ENCODE measurements at places on chromosomes 5 and 9.

GRCh38 chr5:130836729-130837649, 328.1 kb downstream of the HINT1 start:
- DNase-seq: no peak

GRCh38 chr9:111298111-111298510, 31.9 kb downstream of the OR2K2 start:
- no peak for DNase-seq

- no peak for DNase-seq
These were observed 65.8 kb downstream of the KCTD16 start for GRCh38 chr5:144236499-144236898.

GRCh38 chr9:8924562-8924961, 1125.0 kb upstream of the DMAC1 start:
- no peak for DNase-seq

DNA sequence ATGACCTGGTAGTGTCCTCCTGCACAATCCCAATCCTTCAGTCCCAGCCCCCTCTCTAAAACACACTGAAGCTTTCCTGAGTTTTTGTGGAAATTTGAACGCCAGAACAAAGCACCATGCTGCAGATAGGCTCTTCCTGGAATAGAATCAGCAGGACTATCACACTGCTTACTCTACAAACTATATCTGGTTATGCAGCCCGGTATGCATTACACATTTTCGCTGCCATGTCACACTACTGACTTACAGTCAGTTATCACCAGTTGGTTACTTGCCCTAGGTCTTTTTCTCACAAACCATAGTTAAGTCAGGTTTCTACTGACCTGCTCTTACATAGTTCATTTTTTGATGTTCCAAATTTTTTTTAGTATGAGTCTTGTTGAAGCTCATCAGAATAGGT, 24.9 kb downstream of the PLCXD3 start:
- no peak for DNase-seq

DNA sequence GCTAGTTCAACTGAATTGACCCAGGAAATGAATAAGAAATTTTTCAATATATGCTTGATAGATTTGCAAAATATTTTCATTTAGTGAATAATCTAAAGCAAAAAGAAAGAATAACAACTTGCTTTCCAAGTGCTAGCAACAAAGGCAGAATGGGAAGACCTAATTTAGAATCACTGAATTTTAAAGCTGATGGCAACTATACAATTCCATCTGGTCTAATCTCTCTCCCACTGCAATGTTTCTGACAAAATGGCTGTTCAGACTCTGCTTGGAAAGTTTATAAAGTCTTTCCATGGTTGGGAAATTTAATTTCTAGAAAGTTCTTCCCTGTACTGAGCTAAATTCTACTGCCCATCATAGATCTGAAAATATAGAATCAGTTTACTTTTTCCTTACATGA, 75.7 kb upstream of the ACOT12 start:
- no peak for DNase-seq

DNA sequence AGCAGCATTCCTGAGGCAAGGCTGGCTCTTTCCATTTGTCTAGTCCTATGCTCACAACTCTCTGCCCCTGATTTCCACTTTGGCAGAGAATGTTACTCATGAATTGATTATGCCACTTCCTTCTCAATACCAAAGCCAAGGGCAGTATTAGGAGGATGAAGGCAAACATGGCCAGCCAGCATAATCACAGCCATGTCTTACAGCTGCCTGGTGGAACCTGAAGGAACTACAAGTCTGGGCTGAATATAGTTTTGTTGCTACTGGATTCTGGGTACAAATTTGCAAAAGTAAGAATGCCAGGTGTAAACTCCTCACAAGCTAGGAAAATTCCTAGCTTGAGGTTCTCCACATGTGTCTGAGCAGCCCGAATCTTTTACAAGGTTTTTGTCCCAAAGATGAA, 4.2 kb downstream of the SIL1 start:
- no peak for DNase-seq

DNA sequence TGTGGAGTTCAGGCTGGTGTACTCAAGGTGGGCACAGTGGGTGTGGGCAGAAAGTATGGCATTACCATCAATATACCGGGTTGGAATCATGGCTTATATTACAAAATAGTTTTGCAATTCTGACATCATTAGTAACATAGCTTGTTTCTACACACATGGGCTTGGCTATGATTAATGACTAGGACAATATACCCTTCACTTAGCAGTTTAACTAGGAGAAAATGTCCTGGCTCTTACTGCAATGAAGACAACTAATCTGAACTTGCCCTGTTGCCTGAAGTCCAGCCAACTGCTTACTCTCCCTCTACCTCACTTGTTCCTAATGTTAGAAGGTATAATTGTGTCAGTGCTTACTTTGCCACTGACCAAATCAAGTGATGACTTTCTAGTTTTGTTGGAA, 612.5 kb downstream of the EFNA5 start:
- DNase-seq: no peak

DNA sequence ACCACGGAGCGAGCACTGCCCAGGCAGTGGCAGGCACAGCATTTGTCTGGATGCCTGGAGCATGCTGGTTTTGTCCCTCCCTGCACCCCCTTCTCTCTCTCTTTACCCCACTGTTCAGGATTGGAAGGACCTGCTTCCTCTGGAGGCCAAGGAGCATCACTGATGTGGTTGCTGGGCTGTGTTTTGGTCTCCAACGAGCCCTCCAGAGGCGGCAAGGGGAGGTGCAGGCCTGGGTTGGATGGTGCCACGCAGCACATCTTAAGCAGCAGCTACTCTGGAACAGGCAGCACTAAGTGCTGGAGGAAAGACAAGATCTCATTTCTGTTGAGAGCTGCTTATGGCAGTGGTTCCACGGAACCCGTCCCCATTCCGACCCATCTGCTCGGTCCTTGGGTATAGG, 139.6 kb downstream of the CMYA5 start:
- DNase-seq: no peak

DNA sequence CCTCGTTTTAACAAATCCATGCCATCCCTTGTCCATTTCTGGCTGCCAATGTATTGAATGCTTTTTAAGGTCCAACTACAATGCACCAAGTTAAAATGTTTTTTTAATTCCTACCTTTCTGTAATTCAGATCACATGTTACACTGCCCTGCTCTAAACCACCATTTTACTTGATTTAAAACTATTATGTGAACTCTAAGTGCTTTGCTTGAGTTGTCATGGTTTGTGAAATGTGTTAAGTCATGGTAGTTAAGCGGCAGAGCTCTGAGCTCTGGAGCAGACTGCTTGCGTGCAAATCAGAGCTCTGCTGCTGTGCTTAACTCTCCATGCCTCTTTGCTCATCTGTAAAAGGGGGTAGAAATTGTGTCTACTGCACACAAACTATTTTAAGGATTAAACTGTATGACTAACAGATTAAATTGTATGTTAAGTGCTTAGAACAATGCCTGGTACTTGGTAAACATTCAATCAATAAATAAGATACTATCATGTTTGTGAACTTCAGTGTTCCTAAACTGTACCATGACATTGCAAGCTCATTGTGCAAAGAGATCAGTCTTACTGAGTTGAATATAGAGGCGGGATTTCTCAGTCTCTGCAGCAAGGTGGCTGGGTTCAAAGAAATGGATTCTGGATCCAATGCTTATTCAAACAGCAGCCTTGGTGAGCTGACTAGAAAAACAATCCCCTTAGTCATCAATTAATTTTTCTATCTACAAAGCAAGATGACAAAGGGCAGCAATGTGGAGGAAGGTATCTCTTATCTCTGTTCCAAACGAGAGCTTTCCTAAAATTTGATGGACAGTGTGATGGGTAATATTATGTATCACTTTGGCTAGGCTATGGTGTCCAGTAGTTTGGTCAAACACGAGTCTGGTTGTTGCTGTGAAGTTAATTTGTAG, 16.1 kb upstream of the CMBL start:
- no peak for DNase-seq

DNA sequence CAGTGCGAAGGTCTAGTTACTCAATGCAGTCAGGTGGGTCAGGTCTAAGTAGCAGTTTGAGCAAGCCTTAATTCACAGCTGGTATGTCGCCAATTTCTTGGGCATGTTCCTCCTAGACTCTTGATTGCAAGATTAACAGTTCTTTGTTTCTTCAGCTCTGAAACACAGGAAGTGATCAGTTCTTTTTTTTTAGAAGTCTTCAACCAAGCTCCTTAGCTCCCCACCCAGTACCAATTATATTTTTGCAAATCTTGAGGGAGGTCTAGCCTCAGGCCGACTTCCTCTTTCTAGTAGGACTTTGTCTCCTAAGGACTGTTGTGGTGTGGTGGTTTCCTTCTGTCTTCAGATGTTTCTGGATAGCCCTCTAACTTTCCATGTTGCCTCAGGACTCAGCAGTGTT, 2054.2 kb downstream of the MAT2B start:
- DNase-seq: no peak

- no peak for DNase-seq
These were observed 22.2 kb upstream of the CXCL14 start for GRCh38 chr5:135600971-135601381.

DNA sequence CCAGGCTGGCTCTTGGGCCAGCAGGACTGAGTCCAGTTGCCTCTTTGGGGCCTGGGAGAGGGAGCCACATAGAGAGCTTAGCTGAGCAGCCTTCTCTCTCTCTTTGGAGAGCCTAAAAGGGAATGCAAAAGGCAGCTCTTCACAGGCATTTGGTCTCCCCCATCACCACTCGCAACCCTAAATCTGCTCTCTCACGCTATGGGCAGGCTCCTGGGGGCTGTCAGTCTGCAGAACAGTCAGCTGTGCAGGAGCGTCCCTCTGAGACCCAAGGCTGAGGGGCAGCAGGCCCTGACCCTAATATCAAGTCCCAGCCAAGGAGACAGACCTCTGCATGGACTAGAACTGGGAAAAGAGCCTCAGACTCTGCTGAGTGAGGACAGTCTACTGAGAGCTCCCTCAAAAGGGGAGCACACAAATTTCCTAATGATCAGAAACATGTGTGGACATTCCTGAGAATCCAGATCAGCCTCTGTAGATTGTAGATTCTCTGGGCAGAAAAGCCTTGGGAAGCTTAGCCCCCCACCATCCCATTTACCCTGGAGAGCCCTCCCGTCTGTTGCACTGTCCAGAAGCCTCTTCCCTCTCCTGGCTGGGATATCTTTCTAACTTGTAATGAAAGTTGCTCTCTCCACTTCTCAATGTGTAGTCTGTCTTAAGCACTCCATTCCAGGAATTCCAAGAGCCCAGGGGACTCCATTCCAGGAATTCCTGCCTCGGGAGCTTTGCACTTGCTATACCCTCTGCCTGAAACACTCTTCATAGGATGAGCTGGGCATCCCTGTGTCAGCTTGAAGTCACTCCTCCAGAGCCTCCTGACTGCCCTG, 79.4 kb downstream of the FAM114A2 start:
- peak; percentile 40 for DNase-seq

DNA sequence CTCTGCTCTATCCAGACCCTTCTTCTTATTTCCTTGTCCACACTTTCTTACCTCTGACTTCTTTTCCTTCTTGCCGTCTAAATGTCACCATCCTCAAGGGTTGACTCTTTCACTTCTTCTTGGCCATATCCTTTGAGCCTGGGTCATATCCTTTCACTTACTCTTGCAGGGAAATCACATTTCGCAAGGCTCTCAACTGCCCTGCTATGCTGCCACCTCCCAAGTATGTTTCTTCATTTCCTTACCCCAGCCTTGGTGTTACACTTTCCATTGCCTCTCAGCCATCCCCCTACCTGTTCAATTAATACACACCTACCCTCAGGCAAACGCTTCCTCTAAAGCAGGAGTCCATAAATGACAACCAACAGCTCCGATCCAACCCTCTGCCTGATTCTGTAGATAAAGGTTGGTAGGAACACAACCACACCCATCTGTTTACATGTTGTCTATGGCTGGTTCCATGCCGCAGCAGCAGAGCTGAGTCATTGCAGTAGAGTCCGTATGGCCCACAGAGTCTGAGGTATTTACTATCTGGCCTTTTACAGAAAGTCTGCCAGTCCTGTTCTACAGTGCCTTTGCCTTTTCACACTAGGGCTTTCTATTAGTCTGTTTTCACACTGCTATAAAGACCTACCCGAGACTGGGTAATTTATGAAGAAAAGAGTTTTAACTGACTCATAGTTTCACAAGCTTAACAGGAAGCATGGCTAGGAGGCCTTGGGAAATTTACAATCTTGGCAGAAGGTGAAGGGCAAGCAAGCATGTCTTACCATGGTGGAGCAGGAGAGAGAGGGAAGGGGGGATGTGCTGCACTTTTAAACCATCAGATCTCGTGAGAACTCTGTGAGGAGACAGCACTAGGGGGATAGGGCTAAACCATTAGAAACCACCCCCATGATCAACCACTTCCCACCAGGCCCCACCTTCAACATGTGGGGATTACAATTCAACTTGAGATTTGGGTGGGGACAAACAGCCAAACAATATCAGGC, 97.9 kb downstream of the SV2C start:
- no peak for DNase-seq

- DNase-seq: no peak
These were observed 411.3 kb downstream of the ARHGEF28 start for GRCh38 chr5:74037321-74037720.

DNA sequence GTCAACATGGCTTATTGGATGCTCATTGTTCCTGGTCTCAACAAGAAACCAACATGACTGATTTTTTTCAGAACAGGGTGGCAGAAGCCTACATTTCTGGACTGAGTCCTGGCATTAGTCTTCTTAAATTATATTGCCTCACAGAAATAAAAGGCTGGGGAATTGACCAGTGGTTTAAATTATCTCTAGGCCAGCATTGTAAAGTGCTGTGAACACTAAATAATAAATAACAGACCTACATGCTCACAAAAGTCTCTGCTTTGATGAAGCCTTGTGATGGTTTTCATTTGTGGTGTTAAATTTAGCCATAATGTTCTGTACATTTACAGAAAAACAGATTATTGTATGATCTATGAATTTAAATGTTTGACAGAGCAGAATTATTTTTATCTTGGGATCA, 44.7 kb upstream of the CD180 start:
- DNase-seq: no peak

DNA sequence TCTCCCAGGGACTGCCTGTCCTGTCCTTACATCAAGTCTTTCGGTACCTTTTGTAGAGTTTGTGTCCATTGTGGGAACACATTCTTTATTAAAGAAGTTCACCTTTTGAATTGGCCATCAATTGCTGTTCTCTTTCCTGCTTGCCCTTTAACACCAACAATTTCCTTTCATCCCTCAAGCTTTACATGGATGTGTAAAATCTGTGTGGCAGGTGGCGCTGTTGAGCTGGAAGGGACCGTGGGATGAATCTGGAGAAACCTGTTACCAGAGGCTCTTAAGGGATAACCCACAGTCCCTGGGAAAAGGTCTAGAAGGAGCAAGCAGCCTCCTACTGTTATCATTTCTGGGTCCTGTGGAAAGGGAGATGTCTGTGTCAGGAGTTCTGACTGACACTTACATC, 7.9 kb upstream of the ZFP62 start:
- DNase-seq: peak; percentile 71

DNA sequence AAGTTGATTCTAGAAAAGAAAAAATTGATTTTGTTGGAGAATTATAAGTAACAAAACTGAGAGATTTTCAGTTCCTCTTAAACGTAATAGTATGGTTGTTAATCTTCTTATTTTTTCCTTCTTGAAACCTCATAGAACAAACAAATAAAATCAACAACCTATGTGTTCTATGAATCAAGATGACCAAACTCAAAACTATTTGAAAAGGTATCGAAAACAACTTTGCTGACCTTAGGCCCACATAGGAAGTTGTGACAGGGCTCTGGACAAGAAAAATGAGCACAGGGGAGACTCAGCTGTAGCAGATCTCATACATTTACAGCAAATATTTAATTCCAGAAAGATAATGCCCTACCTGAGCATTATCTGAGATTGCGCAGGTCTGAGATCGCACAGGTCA, 169.4 kb upstream of the CCNH start:
- DNase-seq: no peak
